ENCODE measurements at places on chromosomes 6 and 20.

- DNase-seq, result no peak
- no peak overlapping the region for H3K27ac ChIP-seq
- H3K27me3 ChIP-seq, result no peaks in the 10 kb centered on the region
- peaks cover 10% of the 10 kb centered on the region for H3K4me1 ChIP-seq
- peak overlapping the region; percentile 64 for H3K4me3 ChIP-seq
These were observed 870 bp upstream of the MDFI start for GRCh38 chr6:41637194-41638001.

DNA sequence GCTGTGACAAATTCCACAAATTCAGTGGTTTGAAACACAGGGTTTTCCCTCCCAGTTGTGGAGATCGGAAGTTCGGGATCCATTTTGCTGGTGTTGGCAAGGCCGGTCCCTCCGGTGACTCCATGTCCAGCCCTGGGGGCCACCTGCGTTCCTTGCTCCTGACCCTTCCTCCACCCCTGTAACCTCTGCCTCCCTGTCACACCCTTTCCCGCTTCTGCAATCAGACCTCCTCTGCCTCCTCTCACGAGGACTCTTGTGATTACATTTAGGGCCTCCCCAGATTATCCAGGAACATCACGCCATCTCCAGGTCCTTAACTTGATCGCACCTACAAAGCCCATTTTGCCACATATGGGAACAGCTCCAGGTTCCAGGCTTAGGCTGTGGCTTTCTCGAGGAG, 12.5 kb downstream of the RPS6KA2 start:
- no peaks in the 10 kb centered on the region for H3K27me3 ChIP-seq
- H3K27ac ChIP-seq, result peak overlapping the region; percentile 54
- peaks cover 69% of the 10 kb centered on the region for H3K4me1 ChIP-seq
- H3K36me3 ChIP-seq, result peaks cover 7% of the 10 kb centered on the region
- no peak overlapping the region for H3K4me3 ChIP-seq

DNA sequence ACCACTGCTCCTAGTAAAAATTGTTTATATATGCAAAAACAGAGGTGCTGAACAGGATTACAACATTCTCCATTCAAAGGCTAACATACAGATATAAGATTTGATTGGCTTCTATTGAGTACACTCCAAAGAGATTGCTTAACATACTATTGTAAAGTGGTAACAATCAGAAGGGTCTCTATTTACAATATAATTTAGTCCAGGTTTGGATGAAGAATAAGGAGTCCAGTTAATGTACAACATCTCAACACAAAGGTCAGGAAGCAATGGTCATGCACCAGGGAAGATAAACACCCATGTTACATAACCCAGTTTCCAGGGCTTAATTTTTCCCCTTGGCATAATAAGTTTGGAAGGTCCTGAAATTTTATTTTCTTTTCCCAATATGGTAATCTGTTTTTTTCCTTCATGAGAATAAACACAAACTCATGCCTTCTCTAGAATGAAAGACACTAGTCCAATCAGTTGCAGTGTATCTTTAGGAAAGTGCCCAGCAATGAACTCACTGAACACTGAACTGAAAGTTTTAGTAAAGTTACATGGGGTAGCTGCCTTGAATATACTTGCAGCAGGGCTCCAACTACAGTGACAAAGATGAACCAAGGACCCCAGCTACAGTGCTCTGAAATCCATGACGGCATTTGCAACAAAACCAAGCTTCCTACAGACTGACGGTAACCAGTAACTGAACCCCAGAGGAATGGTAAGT, 255.3 kb upstream of the GJE1 start:
- no peaks in the 10 kb centered on the region for H3K4me1 ChIP-seq
- H3K36me3 ChIP-seq, result no peaks in the 10 kb centered on the region
- DNase-seq, result no peak
- H3K27ac ChIP-seq, result no peak overlapping the region
- H3K4me3 ChIP-seq, result no peak overlapping the region

DNA sequence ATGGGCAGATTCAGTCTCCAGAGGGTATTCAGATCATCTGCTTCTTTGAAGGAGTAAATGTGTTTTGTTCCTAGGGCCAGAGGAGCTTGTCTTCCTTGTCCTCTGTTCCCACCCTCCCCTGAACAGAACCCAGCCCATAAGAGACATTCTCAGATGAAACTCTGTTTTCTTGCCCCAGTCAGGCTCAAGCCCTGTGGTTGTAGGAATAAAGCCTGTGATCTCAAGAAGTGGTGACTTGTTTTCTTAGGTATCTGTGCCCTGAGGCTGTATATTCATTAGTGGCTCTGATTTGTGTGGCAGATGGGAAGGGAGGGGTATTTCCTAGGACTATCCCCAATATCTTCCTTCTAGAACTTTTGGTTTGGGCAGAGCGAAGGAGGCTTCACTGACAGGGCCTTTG, 27.9 kb downstream of the GSS start:
- peaks cover 2% of the 10 kb centered on the region for H3K36me3 ChIP-seq
- no peak for DNase-seq
- no peak overlapping the region for H3K27ac ChIP-seq
- no peaks in the 10 kb centered on the region for H3K27me3 ChIP-seq
- H3K4me3 ChIP-seq, result no peak overlapping the region
- H3K4me1 ChIP-seq, result peaks cover 18% of the 10 kb centered on the region

DNA sequence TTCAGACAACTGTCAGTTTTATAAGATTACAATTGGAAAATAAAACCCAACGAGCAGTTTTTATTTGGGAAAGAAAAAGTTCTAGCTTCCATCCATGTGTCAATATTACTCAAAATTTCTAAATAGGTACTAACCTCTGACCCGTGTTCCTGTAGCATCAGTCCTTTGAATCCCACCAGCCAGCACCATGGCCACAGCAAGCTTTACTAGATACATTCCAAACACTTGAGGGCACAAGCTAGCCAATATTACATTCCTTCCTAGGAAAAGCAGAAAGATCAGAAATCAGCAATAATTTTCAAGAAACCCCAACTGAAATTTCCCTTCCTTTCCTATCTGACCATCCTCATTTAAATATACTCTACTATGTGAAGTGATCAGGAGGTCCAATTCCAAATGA, 19.2 kb downstream of the ASF1A start:
- no peak for DNase-seq
- no peak overlapping the region for H3K4me3 ChIP-seq
- H3K27me3 ChIP-seq, result no peaks in the 10 kb centered on the region
- H3K36me3 ChIP-seq, result peaks cover 97% of the 10 kb centered on the region

- H3K27me3 ChIP-seq, result no peaks in the 10 kb centered on the region
- no peak for DNase-seq
- H3K4me3 ChIP-seq, result no peak overlapping the region
- peak overlapping the region; percentile 77 for H3K27ac ChIP-seq
- peaks cover 88% of the 10 kb centered on the region for H3K4me1 ChIP-seq
These were observed 14.5 kb downstream of the ARHGAP18 start for GRCh38 chr6:129695373-129696027.

DNA sequence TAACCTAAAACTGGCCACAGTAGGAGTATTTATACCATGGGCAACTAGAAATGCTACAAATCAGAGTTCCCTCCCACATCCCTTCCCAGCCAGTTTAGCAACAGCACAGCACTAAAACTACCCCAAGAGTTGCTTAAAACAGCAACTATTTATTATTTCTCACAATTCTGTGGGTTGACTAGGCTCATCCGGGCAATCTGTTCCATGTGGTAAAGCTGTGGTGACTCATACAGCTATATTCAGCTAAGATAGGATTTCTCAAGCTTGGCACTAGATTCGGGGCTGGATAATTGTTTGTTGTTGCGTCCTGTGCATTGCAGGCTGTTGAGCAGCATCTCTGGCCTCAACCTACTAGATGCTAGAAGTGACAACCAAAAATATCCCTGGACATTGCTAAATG, 8.6 kb upstream of the HECA start:
- H3K4me1 ChIP-seq, result peaks cover 20% of the 10 kb centered on the region
- no peak overlapping the region for H3K27ac ChIP-seq
- H3K27me3 ChIP-seq, result no peaks in the 10 kb centered on the region
- H3K4me3 ChIP-seq, result no peak overlapping the region
- DNase-seq, result no peak
- H3K36me3 ChIP-seq, result no peaks in the 10 kb centered on the region

GRCh38 chr6:35267446-35267845, 7.9 kb downstream of the ZNF76 start:
- H3K27ac ChIP-seq, result peak overlapping the region; percentile 99
- H3K27me3 ChIP-seq, result no peaks in the 10 kb centered on the region
- peaks cover 46% of the 10 kb centered on the region for H3K4me1 ChIP-seq
- no peak overlapping the region for H3K4me3 ChIP-seq

DNA sequence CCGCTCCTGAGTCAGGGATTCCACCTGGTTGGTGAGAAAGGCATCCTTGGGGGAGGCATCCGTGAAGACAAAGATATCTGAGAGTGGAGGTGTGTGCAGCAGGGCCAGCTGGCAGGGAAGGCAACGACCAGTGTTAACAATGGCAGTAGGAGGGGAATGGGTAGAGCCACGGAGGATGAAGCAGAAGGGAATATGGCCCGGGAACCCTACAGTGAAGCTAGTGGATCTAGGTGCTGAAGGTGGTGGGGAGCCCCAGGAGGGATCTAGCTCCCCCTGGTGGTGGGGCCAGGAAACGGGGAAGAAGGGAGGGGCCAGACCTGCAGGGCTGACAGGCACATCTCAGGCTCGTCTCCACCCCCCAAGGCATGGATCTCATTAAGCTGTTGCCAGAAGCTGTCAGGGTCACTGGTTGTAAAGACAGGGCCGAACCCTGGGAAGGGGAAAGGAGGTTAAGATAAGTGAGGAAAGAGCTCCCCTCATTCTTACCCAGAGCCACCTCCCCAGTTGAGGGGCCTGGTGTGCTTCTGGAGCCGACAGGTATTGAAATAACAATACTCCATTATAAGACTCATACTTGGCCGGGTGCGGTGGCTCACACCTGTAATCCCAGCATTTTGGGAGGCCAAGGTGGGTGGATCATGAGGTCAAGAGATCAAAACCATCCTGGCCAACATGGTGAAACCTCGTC, 7.3 kb downstream of the VWA7 start:
- H3K36me3 ChIP-seq, result peaks cover 32% of the 10 kb centered on the region
- no peaks in the 10 kb centered on the region for H3K4me1 ChIP-seq
- peak; percentile 73 for DNase-seq

- peak overlapping the region; percentile 76 for H3K4me3 ChIP-seq
- H3K27ac ChIP-seq, result peak overlapping the region; percentile 93
- H3K36me3 ChIP-seq, result no peaks in the 10 kb centered on the region
- no peaks in the 10 kb centered on the region for H3K27me3 ChIP-seq
These were observed 17.8 kb downstream of the HIVEP2 start for GRCh38 chr6:142927271-142927580.

DNA sequence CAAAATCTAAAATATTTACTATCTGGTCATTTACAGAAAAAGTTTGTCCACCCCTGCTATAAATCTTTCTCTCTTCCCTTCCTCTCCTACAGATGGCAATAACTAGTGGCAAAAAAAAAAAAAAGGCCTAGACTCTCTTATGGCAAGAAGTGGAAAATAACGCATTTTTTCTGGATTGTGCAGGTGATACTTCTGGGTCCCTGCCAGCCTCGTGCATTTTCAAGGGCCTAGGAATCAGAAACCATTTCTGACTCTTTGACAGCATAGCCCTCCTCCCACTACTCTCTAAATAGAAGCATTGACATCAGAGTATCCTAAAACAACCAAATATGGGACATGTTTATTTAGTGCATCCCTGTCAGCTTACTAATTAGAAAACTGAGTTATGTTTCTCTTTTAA, 251.0 kb downstream of the KHDC1L start:
- H3K4me1 ChIP-seq, result peaks cover 50% of the 10 kb centered on the region
- no peak for DNase-seq
- H3K4me3 ChIP-seq, result no peak overlapping the region

GRCh38 chr6:122678841-122679240, 68.6 kb downstream of the PKIB start:
- H3K4me1 ChIP-seq, result no peaks in the 10 kb centered on the region
- H3K27me3 ChIP-seq, result no peaks in the 10 kb centered on the region
- no peak overlapping the region for H3K4me3 ChIP-seq
- H3K27ac ChIP-seq, result no peak overlapping the region
- DNase-seq, result no peak
- no peaks in the 10 kb centered on the region for H3K36me3 ChIP-seq

- no peaks in the 10 kb centered on the region for H3K27me3 ChIP-seq
- H3K4me1 ChIP-seq, result no peaks in the 10 kb centered on the region
- H3K36me3 ChIP-seq, result no peaks in the 10 kb centered on the region
- H3K4me3 ChIP-seq, result no peak overlapping the region
- H3K27ac ChIP-seq, result no peak overlapping the region
- no peak for DNase-seq
These were observed 77.6 kb upstream of the FYN start for GRCh38 chr6:111950661-111951496.

DNA sequence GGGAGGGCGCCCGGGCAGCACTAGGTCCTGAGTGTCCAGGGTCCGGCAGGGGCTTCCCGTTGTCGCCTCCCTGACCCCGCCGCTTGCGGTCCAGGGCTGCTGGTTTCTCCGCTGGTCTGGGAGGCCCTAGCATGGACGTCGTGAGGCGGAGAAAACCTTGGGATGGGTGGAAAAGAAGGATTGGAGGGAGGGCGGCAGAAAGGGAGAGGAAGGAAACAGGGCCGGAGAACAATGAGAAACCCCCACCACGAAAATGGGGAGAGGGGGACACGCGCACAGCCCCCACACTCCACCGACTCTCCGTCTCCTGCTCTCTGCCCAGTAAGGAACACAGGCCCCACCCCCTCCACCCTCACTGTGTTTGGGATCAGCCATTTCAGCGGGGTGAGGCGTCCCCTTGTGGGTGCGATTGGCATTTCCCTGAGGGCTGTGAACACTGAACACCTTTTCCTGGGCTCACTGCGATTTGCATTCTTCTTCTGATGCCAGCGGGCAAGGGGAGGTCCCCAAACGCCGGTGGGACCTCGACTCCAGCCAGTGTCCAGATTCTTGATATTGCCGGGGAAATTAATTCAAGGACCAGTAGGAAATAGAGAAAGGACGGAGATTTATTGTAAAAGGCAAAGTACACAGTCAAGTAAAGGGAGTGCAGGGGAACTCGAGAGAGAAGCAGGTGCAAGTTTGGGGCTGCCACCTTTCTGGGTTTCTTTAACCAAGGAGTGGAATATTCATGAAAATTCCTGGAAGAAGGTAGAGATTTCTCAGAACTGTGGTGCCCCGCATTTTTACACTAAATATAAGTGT, 3.3 kb upstream of the RAET1G start:
- H3K27me3 ChIP-seq, result no peaks in the 10 kb centered on the region
- no peaks in the 10 kb centered on the region for H3K36me3 ChIP-seq
- DNase-seq, result peak; percentile 91
- no peak overlapping the region for H3K27ac ChIP-seq

DNA sequence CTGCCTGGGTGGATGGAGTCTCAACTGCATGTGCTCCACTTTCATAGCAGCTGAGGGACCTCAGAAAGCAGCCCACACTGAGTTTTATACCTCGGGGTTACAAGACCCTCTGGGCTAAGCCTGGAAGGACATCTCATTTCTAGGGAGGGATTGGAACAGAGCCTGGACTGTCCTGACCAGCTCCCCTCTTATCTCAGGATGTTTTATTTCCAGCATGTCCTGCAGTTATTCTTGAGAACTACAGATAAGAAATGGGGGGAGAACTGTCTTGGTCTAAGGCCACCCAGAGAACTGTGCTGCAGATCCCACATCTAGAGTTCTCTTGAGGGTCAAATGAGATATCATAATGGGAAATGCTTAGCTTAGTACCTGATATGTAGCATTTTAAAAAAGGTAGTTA, 97.3 kb upstream of the CHD6 start:
- H3K27me3 ChIP-seq, result no peaks in the 10 kb centered on the region
- no peak overlapping the region for H3K27ac ChIP-seq
- no peaks in the 10 kb centered on the region for H3K4me1 ChIP-seq
- DNase-seq, result no peak
